Kidney capillary endothelial cell (primary cell): ENCODE measurements at places on chromosomes 4 and X.
A peak's percentile ranks its signal among the peaks of the same experiment; 100 is the strongest.

GRCh38 chr4:5037553-5038551, 13.4 kb upstream of the STK32B start:
- DNase-seq = peak; percentile 74

DNA sequence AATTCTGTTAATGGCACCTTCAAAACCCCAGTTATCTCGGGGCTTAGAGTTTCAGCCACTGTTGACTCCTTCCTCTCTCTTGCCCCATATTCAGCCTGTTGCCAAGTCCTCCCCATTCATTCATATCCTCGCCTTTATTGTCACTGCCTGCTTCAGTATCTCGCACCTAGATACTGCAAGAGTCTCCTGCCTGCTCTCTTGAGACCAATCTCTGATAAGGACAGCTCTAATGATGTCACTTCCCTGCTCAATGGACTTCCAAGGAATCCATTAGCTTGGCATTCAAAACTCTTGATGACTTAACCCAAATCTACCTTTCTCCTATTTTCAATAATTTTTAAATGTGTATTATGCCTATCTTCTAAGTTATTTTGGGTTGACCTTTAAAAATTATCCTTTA, 1.1 kb upstream of the UBE2A start:
- no peak for DNase-seq

GRCh38 chrX:3680459-3680858, 33.0 kb downstream of the PRKX start:
- no peak for DNase-seq

- no peak for DNase-seq
These were observed 105.3 kb upstream of the TMEM150C start for GRCh38 chr4:82666970-82667665.

GRCh38 chrX:154382483-154383069, 3.5 kb downstream of the EMD start:
- no peak for DNase-seq

DNA sequence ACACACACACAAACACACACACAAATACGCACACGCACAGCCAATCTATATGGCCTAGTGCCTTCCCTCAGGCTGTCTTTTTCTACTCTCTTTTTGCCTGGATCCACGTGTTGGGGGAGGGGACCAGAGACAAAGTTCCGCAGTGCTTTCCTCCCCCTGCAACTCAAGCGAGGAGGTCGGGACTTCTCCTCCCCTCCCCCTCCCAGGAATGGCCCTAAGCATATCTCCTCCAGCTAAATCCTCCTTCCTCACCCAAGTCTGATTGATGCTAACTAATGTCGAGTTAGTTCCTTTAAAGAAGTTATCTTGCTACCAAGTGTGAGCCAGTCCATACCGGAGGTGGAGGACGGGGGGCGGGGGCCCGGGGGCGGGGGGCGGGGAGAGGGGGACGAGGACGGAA, 141.2 kb upstream of the ZIC3 start:
- no peak for DNase-seq

GRCh38 chr4:174596513-174596912, 74.2 kb upstream of the HPGD start:
- DNase-seq = no peak

- DNase-seq = no peak
These were observed 84.3 kb upstream of the TMEM150C start for GRCh38 chr4:82645936-82646565.

DNA sequence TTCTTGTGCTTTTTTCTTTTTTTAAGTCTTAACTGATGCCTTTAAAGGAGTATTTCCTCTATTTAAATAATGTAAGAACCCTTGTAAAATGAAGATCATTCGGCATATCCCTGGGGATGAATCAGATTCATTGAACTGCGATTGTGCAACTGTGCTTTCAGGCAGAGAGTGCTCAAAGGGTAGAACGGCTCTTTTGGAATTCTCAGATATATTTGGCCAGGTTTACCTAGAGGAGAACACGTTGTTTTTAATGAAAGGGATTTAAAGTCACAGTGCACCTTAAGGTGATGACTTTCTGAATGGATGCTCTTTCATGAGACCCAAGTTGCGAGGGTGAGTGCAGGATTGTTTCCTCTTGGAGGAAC, 51.6 kb upstream of the ELOVL6 start:
- DNase-seq = no peak

DNA sequence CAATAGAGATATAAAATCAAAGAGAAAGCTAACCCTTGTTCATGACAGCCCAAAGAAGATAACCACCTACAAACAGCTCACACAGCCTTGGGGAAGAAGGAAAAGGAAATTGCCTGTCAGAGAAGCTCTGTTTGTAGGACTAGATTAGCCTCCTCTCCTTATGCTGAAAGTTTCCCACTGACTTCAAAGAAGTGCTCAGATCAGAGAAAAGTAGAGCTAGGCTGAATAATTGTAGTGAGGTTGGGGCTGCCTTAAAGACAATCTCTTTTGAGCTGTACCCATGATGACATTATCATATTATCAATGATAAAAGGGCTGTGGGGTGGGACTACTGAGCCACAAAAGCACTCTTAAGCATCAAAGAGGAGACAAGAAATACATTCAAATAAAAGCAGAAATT, 223.0 kb upstream of the GALNT7 start:
- DNase-seq = no peak

DNA sequence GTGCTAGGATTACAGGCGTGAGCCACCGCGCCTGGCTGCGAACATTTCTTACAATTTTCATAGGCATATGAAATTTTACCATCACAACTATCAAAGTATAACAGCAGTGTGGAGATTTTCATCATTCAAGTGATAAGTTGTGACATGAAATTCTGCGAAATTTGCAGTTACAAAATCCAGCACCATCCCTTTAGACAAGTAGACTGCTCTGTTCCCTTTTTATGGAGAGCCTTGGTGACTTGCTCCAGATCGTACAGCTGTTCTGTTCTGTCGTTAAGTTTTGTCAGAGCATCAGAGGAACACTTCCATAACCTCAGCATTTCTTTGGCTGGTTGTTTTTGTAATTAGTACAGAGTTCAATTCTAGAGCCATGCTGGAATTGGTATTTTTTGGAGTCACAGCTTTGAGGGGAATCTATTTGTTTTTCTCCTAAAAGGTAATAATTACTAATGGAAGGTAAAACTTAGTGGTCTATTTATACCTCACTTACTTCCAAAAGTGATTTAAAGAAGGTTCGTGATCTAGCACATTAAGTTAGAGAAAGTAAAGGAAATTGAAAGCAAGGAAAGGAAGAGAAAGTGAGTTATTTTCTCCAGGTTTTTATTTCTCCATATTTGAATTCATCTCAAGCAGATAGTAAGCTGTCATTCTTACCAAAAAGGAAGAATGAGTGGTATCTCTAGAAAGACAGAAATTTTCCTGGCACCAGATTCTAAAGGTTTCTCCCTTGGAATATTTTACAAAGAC, 22.1 kb downstream of the ZRSR2 start:
- no peak for DNase-seq

DNA sequence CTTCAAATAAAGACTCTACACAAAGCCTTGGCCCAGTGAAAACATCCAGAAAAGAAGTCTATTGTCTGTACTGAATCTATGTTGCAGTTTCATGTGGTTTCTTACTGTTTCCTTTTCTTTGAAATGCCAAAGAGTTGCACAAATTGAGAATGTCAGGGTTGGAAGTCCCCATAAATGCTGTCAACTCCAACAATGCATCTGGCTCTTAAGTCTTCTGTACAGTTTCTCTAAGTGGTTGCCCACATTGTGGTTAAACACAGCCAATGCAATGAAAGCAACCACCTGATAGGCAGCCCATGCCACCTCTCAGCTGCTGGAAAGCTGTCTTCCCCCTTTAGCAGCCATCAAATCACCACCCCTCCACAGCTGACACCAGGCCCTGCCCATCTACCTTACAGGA, 67.2 kb upstream of the C1GALT1C1 start:
- DNase-seq = no peak

DNA sequence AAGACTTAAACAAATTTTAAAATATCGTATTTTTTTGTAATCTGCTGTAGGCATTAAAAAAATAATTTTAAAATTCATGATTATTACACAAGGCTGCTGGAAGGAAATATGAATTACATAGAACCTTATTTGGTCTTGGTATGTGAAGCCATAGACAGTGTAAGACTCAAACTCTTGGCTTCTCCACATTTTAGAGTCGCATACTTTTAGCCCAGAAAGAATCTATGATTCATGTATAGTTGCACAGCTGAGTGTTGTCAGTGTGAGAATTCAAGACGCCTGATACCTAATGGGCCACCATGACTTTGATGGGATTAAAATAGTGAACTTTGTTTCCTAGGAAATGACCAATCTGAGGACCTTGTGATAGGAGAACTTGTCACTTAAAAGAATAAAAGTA, 1.4 kb downstream of the INTU start:
- DNase-seq = no peak

DNA sequence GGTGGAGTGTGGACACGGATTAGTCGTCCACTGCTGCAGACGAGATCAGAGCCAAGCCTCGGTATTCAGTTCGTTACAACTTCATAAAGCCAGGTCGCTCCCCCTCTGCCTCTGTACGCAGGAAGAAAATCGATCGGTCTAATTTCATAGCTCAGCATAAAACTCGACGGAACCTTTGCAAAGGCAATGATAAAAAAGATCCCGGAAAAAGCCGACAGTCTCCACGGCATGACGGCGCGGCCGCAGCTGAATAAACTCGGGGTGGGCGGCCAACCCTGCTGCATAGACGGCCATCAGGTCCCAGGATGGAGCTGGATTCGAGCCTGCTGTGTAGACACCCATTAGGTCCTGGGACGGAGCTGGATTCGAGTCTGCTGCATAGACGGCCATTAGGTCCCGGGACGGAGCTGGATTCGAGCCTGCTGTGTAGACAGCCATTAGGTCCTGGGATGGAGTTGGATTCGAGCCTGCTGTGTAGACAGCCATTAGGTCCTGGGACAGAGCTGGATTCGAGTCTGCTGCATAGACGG, 113.8 kb upstream of the PPP2R3B start:
- no peak for DNase-seq

- DNase-seq = no peak
These were observed 27.6 kb upstream of the TMEM184C start for GRCh38 chr4:147589586-147589985.
